ENCODE measurements at places on chromosomes 11 and 22. TPM values are rescaled to one million over a fixed set of nuclear protein-coding genes. Genes with fewer than 3 reads are reported as not detected.

IGF2 gene
- 2.3 TPM for total RNA-seq

KCNC1 gene
- 0.06 TPM for total RNA-seq

KCNJ11 gene
- total RNA-seq, result 0.39 TPM

MYEOV gene
- 109 TPM for total RNA-seq

ATM gene
- total RNA-seq, result 11.6 TPM

ANGPTL5 gene
- not detected for total RNA-seq

FBLN1 gene
- 42.3 TPM for total RNA-seq

MOGAT2 gene
- 0.05 TPM for total RNA-seq

OR52A1 gene
- not detected for total RNA-seq

OTOG gene
- total RNA-seq, result not detected

TMEM86A gene
- total RNA-seq, result 0.44 TPM

TRPM5 gene
- total RNA-seq, result not detected

POU2AF1 gene
- total RNA-seq, result not detected

MRPL11 gene
- total RNA-seq, result 117 TPM

PDGFB gene
- 4.5 TPM for total RNA-seq

NARS2 gene
- total RNA-seq, result 21.2 TPM

ELMOD1 gene
- total RNA-seq, result 0.34 TPM

SLC25A45 gene
- 12.5 TPM for total RNA-seq

SEZ6L gene
- not detected for total RNA-seq

VWA5A gene
- total RNA-seq, result 0.29 TPM

ZNF280A gene
- total RNA-seq, result 2.8 TPM

SPI1 gene
- not detected for total RNA-seq

MRGPRX4 gene
- total RNA-seq, result not detected

MAPK8IP2 gene
- 4.3 TPM for total RNA-seq

PRRG4 gene
- 0.47 TPM for total RNA-seq

TRIM6 gene
- total RNA-seq, result 13.3 TPM

BTG4 gene
- total RNA-seq, result 0.09 TPM

PMM1 gene
- 27.5 TPM for total RNA-seq

CFL1 gene
- 2,114 TPM for total RNA-seq

E2F8 gene
- 6.2 TPM for total RNA-seq

CRACR2B gene
- 4.6 TPM for total RNA-seq

TSPAN32 gene
- total RNA-seq, result not detected

IL18BP gene
- 5.8 TPM for total RNA-seq

SMTNL1 gene
- total RNA-seq, result not detected

RBMXL2 gene
- total RNA-seq, result not detected

NXPE4 gene
- not detected for total RNA-seq

TUB gene
- 8.9 TPM for total RNA-seq

ALKBH8 gene
- total RNA-seq, result 11.1 TPM

KCNQ1OT1 gene
- 0.05 TPM for total RNA-seq

BRSK2 gene
- 6.8 TPM for total RNA-seq

OR52N4 gene
- not detected for total RNA-seq

NOX4 gene
- not detected for total RNA-seq

EHF gene
- 0.55 TPM for total RNA-seq

HBE1 gene
- total RNA-seq, result not detected

UVRAG gene
- 12.3 TPM for total RNA-seq

POU2F3 gene
- total RNA-seq, result not detected

CTSF gene
- 34.3 TPM for total RNA-seq

ZNF280B gene
- total RNA-seq, result 1.6 TPM

CECR2 gene
- total RNA-seq, result 0.06 TPM

RGL4 gene
- not detected for total RNA-seq

CDON gene
- 2.0 TPM for total RNA-seq

PHLDB1 gene
- total RNA-seq, result 10.5 TPM

CHRM1 gene
- 0.11 TPM for total RNA-seq

Measured in A549 treated with DMSO at 1 μM for 4 hours (cell line).